ENCODE measurements at places on chromosomes 7 and 10.
A peak's percentile ranks its signal among the peaks of the same experiment; 100 is the strongest.

GRCh38 chr7:22662556-22663356 lies 64.2 kb upstream of the IL6 start:
- no peak for DNase-seq

DNA sequence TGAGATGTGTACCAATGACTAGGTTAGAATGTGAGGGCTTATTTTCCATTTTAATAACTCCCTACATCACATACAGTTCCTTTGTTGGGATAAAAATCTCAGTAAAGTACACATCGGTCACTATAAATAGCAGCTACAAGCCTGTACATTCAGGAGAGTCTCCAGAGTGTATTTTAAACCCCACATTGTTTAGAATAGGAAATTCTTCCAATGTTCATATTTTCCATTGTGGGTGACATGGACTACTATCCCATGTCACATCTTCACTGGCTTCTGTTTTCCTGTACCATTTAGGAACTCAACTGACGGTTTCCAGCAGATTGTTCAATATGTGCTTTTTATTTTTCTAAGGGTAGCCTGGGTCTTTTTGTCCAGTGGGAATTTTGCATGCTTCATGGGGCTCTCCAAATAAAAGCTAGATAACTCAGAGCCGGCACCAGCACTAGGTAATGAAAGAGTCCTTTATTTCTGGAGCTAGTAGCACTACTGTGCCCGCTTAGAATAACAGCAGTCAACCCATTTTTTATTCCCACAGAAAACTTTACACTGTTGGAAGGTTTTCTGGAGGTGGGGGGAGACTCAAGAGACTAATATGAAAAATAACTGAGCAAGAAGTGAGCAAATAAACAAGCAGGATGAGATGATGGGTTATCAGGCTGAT lies 100.5 kb downstream of the CALD1 start:
- DNase-seq = no peak

DNA sequence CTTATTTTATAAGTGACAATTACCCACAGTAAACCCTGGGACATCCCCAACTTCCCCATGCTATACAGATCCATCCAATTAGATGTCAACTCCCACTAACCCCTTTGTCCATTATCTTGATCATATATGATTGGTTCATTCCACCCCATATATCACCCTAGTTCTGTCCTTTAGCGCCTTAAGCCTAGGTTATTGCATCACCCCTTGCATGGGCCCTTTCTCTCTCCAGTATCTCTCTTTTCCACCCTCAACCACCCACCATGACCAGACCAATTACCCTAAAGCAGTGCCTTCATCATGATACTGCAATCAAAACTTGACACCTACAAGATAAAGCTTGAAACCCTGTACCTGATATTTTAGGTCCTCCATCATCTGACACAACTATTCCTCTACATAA lies 37.9 kb upstream of the GATAD1 start:
- no peak for DNase-seq

DNA sequence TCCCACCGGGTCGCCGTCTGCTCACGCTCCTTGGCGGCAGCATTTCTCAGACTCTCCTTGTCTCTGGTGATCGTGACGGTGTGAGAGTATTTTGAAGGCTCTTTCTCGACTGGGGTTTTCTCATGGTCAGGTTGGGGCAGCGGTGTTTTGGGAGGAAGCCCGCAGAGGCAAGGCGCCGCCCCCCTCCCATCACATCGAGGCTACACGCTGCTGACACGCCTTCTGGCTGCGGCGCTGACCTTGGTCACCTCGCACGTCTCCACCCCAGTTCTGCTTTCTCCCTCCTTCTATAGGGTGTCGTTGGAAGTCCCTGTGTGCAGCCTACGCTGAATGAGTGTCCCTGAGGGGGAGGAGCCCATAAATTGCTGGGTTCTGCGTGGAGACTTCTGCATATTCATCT lies 55.2 kb downstream of the GLRX3 start:
- DNase-seq = no peak

DNA sequence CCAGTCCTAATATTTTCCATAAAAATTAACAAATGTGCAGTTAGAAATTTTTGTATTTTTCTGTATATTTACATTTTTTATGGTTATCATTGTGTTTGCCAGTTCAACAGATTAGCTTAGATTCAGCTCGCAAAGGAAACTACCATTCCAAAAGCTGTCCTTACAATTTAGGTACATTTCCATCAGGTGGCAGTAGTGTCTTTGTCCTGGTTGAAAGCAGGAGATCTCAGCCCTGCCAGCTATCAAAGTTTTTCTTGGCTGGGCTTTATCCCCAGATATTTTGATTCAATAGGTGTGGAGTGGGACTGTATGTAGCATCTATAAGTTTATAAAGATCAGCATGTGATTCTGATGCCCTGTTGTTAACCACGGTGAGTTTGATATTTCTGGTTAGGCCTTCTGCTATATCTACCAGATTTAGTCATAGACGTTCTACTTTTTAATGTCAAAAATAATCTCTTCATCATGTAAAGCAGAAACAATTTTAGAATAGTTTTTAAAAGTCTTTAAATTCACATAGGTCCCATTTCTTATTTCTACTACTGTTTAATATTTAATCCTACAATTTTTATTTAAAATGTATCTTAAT lies 15.5 kb upstream of the ICA1 start:
- DNase-seq = peak; percentile 78

GRCh38 chr7:88104732-88105131 lies 115.1 kb downstream of the SRI start:
- no peak for DNase-seq

DNA sequence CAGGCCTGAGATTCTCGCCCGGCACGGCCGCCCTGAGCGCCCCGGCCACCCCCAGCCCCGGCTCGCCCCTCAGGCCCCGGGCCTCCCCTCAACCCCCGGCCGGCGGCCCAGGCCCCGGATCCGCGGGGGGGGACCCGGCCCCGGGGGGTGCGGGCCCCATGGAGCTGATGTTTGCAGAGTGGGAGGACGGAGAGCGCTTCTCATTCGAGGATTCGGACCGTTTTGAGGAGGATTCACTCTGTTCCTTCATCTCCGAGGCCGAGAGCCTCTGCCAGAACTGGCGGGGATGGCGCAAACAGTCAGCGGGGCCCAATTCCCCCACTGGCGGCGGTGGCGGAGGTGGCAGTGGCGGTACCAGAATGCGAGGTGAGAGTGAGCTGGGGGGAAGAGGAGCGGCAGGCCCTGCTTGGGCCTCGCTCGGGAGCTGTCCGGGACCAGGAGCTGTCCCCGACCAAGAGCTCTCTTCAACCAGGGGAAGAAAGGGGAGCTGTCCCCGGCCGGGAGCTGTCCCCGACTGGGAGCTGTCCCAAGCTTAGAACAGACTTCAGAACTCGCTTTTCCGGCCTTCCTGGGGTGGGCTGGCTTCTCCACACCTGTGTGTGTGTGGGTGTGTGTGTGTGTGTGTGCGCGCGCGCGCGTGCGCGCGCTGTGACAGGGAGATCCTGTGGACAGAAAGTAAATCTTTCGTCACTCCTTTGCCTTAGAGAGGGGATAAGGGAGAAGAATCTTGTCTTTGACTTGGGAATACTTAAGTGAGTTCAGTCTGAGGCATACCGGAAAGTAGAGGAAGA lies 510 bp downstream of the ZSWIM8 start:
- peak; percentile 79 for DNase-seq

DNA sequence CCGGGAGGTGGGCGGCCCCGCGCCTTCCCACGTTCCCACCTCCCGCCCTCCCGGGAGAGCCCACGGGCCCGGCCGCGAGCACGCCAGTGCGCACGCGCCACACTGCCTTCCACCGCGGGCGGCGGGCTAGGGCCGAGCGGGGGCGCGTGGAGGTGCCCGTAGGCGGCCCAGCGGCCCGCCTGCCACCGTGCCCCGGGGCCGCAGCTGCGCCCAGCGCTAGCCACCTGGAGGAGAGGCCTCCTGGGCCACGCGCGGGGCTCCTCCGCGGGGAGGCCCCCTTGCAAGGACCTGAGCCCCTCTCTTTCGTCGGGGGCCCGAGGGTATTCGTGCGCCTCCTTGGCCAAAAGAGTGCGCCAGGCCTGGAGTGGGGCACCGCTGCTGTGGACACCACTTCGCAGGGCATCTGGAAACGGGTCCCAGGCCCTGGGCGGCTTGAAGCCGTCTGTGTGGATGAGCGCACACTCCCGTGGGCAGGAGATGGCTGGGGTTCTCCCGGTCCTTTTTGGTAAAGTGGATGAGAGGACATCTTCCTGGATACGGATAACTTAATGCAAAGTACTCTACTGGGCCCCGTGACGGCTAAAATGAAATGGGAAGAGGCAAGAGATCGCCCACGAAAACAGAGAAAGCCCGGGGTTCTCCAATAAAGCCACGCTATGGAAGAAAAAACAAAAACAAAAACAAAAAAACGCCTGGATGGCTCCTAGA lies 9.0 kb upstream of the EBF3 start:
- no peak for DNase-seq

DNA sequence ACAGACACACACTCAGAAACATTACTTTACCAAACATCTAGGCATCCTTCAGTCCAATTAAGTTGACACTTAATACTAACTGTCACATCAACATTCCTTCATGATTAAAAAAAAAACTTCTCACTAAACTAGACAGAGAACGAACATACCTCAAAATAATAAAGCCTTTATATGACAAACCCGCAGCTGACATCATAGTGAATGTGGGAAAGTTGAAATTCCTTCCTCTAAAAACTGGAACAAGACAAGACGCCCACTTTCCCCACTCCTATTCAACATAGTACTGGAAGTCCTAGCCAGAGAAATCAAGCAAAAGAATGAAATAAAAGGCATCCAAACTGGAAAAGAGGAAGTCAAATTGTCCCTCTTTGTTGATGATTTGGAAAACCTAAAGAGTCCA lies 96.9 kb upstream of the PPP1R9A start:
- no peak for DNase-seq

DNA sequence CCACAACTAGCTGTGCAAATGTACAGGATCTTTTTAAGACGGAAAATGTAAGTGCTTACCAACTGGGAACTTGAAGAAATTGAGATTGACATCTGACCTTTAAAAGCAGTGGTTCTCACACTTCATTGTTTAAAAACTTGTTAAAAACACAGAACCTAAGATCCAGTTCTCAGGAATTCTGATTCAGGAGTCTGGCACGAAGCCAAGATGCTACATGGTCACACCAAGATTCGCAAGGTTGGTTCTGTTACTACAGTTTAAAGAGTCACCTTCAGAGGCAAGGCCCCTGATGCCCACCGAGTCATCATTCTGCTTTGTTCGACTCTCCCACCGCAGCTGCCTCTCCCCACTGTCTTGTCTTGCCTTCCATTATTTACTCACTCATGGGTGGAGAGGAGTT lies 113.3 kb downstream of the GLI3 start:
- no peak for DNase-seq

DNA sequence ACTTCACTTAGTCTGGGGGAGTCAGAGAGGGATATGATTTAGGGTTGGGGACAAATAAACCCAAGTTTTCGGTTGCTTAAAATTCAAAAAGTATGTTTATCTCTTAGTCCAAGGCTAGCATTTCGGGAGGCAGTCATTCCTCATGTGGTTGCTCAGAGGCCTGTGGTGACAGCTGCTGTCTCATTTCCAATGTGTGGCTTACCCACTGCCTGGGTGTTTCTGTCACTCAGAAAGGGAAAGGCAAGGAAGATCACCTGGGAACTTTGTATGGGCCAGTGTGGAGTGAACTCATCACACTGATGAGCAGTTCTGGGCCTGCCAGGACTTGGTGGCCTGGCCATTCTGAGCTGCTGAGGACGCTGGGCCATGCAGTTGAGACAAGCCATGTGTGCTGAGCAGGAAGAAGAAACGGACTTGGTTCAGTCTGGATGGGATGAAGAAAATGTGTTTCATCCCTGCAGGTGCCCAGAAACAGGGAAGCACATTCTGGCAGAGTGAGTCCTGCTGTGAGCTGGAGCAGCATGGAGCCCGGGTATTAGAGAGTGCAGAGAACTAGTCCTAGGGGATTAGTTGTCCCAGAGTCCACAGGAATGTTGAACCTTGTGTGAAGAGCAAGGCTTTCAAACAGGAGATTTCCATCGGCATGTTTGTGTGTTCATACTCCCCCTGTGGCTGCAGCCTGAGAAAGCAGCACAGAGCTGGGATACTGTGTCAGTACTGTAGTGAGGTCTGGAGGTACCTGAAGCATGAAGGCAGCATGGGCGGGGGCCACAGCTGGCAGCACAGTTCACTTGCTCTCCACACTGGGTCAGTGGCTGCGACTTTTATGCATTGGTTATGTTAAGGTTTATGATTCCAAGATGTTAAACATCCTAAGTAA lies 211.1 kb upstream of the IGFBP3 start:
- peak; percentile 75 for DNase-seq

DNA sequence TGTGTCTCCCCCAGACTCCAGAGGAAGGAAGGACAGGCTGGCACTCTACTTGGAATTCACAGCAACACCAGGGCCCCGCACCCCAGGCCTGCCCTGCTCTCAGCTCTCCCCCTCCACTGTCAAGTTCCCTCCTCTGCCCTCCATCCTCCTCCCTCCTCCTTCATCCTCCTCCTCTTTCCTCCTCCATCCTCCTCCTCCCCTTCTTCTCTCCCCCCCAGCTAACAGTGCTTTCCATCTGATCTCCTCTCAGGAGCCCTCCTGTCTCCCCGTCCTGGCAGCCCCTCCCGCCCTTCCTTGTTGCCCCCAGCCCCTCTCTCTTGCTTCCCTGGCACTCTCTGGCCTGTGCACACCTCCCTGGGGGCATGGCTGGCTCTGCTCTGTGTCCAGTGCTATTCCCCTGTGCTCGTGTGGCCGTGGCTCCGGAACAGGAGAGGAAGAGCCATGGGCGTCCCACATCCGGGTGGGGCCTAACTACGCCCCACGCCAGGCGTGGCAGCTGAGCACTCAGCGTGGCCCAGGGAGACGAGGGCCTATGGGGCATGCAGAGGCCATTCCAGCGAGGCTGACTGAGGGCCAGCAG lies 64.2 kb downstream of the PWWP2B start:
- DNase-seq = no peak

- DNase-seq = peak; percentile 95
These were observed 18.0 kb downstream of the STX1A start for GRCh38 chr7:73701357-73701995.

GRCh38 chr10:89283025-89283935 lies 18.6 kb upstream of the IFIT2 start:
- DNase-seq = no peak

DNA sequence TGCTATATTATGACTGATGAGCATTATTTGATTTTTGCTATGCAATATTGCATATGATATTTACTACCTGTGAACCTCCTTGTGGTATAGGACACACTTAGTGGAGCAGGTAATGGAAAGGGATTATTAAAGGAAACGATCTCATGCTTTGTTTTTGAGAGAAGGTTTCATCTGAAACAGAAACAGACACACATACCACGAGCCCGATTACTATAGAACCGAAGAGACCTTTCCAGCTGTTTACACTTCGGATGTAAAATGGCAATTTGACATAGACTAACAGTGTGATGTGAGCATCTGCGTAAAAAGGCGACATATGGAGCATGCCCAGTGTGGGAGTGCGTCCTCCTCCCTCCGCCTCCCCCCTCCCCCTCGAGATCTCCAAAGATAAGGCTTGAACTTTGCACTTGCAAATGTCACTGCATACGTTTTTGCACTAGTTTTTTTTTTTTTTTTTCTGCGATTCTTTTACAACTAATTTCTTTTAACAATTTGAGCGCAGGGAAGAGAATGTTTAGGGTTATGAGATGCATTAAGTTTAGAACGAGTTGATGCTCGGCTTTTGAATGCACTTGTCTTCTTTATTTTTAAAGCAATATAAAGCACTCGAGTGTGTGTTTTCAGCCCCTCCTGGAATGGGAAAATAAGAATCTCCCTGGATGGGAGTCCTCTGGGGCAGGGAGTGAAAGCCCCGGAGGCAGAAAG lies 251.0 kb downstream of the NSUN6 start:
- DNase-seq = peak; percentile 55

All from mesendoderm (in vitro differentiated cells).